Stimulated activated CD4-positive, alpha-beta T cell treated with anti-CD3 and anti-CD28 coated beads, Interleukin-1b, Interleukin-23, amount 100 ng/mL, for 48 hours (primary cell): ENCODE measurements at places on chromosomes 2 and 18.

DNA sequence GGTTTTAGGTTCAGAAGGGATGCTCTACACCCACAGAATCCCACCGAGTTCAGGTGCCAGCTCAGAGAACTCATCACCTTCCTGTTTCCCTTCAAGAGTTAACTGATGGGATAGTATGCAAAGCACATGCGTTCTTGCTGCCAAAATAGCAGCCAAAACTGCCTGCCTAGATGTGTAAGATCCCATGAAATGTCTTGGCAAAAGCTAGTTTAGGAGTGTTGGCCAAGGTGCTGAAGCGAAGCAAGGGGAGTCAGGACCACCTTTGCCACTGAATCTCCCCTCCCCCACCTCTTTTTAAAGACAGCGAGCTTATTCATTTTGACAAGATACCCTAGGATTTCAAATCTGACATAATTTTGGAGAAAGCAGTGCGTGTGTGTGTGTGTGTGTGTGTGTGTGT is 2.1 kb downstream of the DOCK10 start:
- DNase-seq: no peak

- no peak for DNase-seq
Measured at GRCh38 chr2:109322111-109322510, 193.1 kb downstream of the SH3RF3 start.

GRCh38 chr2:178928077-178928476 is 120.9 kb upstream of the TTN start:
- DNase-seq: no peak

- DNase-seq: no peak
Measured at GRCh38 chr18:13223311-13224143, 5.0 kb downstream of the LDLRAD4 start.

DNA sequence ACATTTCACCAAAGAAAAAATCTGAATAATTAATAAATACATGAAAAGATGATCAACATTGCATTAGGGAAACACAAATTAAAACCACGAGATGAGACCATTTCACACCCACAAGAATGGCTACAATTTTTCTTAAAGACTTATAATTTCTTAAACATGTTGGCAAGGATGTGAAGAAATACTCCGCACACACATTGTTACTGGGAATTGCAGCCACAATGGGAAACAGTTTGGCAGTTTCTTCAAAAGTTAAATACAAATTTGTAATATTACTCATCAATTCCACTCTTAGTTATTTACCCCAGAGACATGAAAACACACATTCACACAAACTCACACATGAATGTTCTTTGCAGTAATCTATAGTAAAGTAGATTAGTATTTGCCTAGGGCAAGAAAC is 363.3 kb upstream of the SMIM21 start:
- DNase-seq: no peak

- DNase-seq: no peak
Measured at GRCh38 chr2:31946838-31947237, 64.0 kb downstream of the MEMO1 start.

DNA sequence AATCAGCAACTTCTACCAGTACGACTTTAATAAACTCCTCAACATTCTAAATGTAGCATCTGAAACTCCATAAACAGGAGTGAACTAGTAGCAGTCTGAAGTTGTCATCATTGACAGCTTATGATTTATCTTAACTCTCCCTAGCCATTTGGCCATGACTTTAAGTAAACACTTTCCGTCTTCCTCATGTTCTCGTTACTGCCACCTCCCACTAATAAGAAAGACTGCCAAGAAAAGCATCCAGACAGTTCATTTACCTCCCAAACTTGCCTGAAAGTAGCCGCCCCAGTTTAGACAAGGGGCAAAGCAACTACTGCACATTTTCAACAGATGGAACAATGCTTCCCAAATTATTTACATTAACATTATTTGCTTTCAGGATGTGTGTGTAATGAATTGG is 287.5 kb downstream of the OSR1 start:
- no peak for DNase-seq

- no peak for DNase-seq
Measured at GRCh38 chr2:140998017-140998416, 1132.8 kb downstream of the LRP1B start.

DNA sequence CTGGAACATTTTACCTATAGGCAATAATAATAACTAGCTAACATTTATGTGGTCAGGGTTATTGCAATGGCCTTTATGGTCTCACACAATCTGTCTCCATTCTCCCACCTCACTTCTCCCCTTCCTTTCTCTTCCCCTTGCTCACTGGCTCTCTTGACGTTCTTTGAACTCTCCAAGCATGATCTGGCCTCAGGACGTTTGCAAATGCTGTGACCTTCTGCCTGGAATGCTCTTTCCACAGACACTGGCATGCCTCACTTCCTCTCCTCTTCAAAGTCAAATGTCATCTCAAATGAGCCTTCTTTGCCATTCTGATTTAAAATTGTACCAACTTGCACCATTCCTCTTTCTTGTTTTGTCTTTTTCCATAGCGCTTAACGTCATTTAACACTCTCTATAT is 25.3 kb upstream of the GCG start:
- DNase-seq: no peak

GRCh38 chr2:120637847-120638246 is 97.8 kb upstream of the GLI2 start:
- no peak for DNase-seq
